ENCODE measurements at places on chromosomes 1 and 21.

DNA sequence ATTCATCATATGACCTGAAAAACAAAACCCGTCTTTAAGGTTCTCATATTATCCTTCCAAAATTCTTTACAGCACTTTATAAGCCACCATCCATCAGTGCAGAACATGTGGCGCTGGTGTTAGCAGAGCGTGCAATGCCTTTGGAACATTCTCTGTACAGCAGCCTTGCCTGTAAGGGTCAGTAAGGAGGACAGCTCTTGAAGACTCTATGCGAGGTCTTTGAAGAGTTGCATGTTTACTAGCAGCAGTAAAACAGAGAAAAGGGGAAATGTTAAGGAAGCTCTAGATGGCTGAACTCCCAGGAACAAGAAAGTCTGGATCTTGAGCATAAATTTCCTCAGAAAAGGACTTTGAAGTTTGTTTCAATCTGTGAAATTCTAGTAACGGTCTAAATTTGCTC is 365.6 kb downstream of the DUSP10 start:
- H3K4me1 ChIP-seq = no peaks in the 10 kb centered on the region
- no peak overlapping the region for H3K27ac ChIP-seq
- DNase-seq = no peak
- H3K27me3 ChIP-seq = peaks cover 15% of the 10 kb centered on the region
- no peaks in the 10 kb centered on the region for H3K36me3 ChIP-seq

DNA sequence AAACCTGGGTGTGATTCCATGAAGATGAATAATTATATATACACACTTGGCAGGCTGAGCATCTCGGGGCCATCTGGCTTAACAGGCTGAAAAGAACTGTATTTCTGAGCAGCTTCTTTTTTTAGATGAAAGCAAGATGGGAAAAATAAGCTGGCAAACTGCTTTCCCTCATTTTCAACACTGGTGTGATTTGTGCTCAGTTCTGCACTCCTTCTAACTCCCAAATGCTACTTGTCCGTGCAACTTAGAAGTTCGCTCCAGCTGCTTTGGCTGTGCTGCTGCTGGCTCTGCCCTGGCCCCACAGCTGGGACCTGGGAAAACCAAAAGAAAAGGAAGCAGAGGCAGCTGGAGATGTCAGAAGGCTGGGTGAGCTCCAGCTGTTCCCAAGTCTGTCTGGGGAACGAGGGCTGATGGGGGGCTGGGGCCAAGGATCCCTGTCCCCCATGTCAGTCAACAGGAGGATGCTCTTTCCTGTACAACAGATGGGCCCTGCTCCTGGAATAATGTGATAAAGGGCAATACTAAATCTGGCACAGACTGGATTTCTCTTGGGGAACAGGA is 44.9 kb downstream of the PAFAH2 start:
- H3K36me3 ChIP-seq = peaks cover 9% of the 10 kb centered on the region
- H3K4me3 ChIP-seq = no peak overlapping the region
- DNase-seq = no peak
- no peaks in the 10 kb centered on the region for H3K27me3 ChIP-seq
- no peak overlapping the region for H3K27ac ChIP-seq
- peaks cover 8% of the 10 kb centered on the region for H3K4me1 ChIP-seq

- H3K4me3 ChIP-seq = peak overlapping the region; percentile 92
- DNase-seq = peak; percentile 33
- no peaks in the 10 kb centered on the region for H3K36me3 ChIP-seq
- H3K27me3 ChIP-seq = peaks cover 70% of the 10 kb centered on the region
- peaks cover 11% of the 10 kb centered on the region for H3K4me1 ChIP-seq
- H3K27ac ChIP-seq = peak overlapping the region; percentile 51
Observed at GRCh38 chr1:156420205-156421061, 51.4 kb downstream of the RHBG start.

- no peak overlapping the region for H3K27ac ChIP-seq
- no peaks in the 10 kb centered on the region for H3K36me3 ChIP-seq
- H3K27me3 ChIP-seq = no peaks in the 10 kb centered on the region
- no peak for DNase-seq
- no peaks in the 10 kb centered on the region for H3K4me1 ChIP-seq
Observed at GRCh38 chr1:71908871-71909390, 373.4 kb downstream of the NEGR1 start.

GRCh38 chr1:207815466-207815865 is 63.6 kb downstream of the CD46 start:
- H3K4me1 ChIP-seq = peaks cover 93% of the 10 kb centered on the region
- H3K4me3 ChIP-seq = peak overlapping the region; percentile 61
- no peak for DNase-seq
- H3K27me3 ChIP-seq = no peaks in the 10 kb centered on the region
- peak overlapping the region; percentile 82 for H3K27ac ChIP-seq

DNA sequence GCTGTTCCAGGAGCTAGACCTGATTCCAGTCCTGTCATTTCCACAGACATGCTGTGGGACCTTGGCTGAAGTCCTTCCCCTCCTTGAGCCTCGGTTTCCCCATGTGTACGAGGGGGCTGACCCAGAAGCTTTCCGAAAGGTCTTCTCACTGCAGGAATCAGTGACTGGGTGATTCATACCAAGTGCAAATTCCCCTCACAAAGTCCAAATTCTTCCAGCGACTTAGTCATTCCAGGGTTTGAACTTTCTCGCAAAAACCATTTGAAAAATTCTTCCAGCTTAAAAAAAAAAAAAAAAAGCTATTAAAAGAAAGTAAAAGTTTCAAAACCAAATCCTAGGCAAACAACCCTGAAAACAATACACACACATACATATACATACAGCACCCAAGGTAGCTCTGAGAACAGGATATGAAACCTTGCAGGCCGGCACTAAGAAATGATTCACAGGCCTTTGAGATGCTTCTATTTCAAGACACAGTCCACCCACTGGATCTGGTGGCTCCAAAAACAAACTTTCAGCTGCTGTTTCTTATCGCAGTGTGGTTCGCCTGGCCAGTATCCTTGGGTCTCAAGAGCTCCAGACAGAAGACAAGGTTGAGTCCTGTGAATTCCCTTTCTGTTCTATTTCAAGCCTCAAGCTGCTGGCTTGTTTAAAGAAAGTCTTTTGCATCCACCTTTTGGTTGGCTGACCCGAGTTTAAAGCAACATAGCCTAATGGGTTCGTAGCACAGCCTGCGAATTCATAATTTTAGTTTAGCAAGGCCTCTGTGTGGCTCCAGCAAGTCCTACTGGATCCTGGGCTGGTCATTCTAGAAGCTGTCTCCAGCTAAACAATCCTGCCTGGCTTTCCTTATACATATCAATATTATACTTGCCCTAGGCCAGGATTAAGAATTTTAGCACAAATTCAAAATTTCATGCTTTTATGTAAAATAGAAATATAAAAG is 18.0 kb upstream of the ID3 start:
- H3K4me1 ChIP-seq = peaks cover 72% of the 10 kb centered on the region
- no peaks in the 10 kb centered on the region for H3K27me3 ChIP-seq
- peak overlapping the region; percentile 63 for H3K4me3 ChIP-seq
- peak overlapping the region; percentile 87 for H3K27ac ChIP-seq

DNA sequence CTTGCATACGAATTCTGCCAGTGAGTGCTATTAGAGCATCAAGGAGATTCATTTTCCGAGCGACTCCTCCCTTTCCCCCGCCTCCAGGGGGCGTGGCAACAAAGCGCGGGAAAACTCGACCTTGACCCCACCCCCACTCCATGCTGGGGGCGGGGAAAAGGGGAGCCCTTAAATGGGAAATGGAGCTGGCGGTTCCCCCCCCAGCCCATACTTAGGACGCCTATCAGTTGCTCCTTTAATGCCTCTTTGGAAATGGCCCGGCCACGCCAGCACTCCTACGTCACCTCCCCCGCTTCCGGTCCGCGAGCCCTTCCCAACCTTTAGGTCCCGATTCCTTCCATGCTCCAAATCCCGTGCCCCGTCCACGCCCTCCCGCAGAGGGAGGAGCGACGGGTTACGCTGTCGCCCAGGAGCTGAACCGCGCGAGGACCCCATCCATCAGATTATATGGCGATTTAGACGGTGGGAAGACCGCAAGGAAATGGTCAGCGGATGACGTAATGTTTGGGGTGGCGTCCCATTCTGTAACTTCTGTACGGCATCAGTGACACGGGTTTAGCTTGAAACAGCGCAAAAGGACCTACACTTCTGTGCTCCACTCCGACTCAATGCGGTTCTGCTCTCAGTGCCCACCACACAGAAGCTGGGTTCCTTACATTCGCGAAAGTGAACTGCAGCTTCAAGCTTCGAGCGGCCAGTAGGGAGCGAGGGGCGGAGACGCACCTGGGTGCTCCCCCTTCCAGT is 702 bp upstream of the ZNF687 start:
- peak; percentile 97 for DNase-seq
- H3K36me3 ChIP-seq = peaks cover 16% of the 10 kb centered on the region
- no peaks in the 10 kb centered on the region for H3K27me3 ChIP-seq
- peaks cover 20% of the 10 kb centered on the region for H3K4me1 ChIP-seq
- H3K4me3 ChIP-seq = peak overlapping the region; percentile 97

GRCh38 chr1:11515368-11516300 is 36.7 kb downstream of the DISP3 start:
- peaks cover 16% of the 10 kb centered on the region for H3K36me3 ChIP-seq
- no peak for DNase-seq
- H3K4me3 ChIP-seq = no peak overlapping the region
- H3K27ac ChIP-seq = no peak overlapping the region
- peaks cover 6% of the 10 kb centered on the region for H3K27me3 ChIP-seq

DNA sequence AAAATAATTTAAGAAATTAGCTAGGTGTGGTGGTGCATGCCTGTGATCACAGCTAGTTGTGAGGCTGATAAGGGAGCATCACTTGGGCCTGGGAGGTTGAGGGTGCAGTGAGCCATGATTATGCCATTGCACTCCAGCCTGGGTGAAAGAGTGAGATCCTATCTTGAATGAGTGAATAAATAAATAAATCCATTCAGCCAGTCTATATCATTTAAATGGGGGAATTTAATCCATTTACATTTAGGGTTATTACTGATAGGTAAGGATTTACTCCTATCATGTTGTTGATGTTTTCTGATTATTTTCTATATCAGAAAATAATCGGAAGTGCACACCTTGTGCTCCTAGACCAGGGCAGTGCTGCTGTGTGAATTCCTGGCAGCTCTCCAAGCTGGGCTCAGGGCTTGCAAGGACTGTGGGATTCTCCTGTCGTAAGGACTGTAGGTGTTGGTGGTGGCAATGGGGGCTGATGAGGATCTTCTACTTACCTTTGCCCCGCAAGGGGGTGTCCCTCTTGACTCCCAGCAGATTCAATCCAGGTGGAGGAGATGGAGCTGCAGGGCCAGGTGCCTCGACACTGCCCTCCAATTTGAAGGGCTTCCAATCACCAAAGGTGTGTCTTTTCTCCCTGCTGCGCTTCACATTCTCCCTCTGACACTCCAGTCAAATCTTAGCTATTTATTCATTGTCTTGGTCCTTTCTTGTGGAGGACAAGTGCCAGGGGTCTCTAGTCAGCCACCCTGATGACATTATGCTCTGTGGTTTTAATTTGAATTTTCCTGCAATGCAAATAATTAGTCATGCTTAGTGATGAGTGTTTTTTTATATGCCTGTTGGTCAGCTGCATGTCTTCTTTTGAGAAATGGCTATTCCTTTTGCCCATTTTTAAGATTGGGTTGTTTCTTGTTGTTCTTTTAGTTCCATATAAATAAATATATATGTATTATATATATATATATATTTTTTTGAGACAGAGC is 14.1 kb upstream of the TRAPPC10 start:
- H3K27ac ChIP-seq = no peak overlapping the region
- no peak for DNase-seq
- H3K4me3 ChIP-seq = no peak overlapping the region
- H3K4me1 ChIP-seq = no peaks in the 10 kb centered on the region

- no peak for DNase-seq
- no peaks in the 10 kb centered on the region for H3K36me3 ChIP-seq
- peaks cover 42% of the 10 kb centered on the region for H3K27me3 ChIP-seq
- H3K4me3 ChIP-seq = peak overlapping the region; percentile 64
- H3K4me1 ChIP-seq = peaks cover 15% of the 10 kb centered on the region
- H3K27ac ChIP-seq = no peak overlapping the region
Observed at GRCh38 chr1:98054786-98055185, 134.0 kb upstream of the DPYD start.

GRCh38 chr21:14836950-14837349 is 227.8 kb downstream of the NRIP1 start:
- H3K36me3 ChIP-seq = no peaks in the 10 kb centered on the region
- H3K27me3 ChIP-seq = no peaks in the 10 kb centered on the region
- H3K4me3 ChIP-seq = no peak overlapping the region
- no peak for DNase-seq

DNA sequence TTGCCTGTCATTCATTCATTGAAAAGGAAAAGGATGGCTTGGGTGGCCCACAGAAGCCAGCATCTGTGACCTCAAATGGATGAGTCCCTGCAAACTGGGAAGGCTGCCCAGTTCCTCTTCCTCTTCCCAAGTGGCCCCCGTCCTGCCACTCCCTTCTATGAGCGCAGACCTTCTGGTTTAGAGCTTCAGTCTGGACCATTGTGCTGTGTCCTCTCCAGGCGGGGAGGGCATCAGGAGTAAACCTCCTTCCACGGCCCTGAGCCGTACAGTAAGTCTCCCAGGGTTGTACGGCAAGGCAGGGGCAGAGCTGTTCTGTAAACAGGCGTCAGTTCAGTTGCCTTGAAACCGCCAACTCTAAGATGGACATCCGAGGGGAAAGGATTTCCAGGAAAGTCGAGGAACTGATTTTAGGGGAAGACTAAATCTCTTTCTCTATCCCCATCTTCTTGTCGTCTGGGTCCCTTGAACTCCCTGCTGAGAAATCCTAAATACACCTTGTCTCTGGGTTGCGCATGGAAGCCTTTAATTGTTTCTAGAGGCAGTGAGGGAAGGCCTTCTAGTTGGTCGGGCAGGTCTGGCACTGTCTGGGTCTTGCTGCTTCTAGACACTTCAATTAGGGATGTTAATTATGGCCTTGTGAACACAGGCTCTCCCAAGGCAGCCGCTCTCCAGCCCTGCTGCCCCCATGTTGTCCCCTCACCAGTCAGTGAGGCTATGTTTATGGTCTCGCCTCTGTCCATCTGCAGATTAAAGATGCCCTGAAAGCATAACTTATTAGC is 22.1 kb downstream of the SOX13 start:
- DNase-seq = no peak
- H3K4me1 ChIP-seq = no peaks in the 10 kb centered on the region
- no peak overlapping the region for H3K4me3 ChIP-seq
- H3K36me3 ChIP-seq = no peaks in the 10 kb centered on the region

- H3K27me3 ChIP-seq = peaks cover 27% of the 10 kb centered on the region
- H3K27ac ChIP-seq = no peak overlapping the region
- no peak for DNase-seq
- H3K36me3 ChIP-seq = no peaks in the 10 kb centered on the region
- peaks cover 2% of the 10 kb centered on the region for H3K4me1 ChIP-seq
Observed at GRCh38 chr1:7288992-7289391, 482.1 kb upstream of the VAMP3 start.

DNA sequence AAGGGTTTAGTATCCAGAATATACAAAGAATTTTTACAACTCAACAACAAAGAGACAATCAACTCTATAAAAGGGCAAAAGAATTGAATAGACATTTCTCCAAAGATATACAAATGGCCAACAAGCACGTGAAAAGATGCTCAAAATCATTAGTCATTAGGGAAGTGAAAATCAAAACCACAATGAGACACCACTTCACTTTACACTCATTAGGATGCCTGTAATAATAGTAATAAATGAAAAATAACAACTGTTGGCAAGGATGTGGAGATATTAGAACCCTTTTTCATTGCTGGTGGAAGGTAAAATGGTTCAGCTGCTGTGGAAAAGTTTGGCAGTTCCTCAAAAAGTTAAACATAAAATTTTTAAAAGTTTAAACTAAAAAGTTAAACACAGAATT is 7.0 kb upstream of the ABCD3 start:
- H3K27me3 ChIP-seq = peaks cover 6% of the 10 kb centered on the region
- H3K4me3 ChIP-seq = no peak overlapping the region
- no peaks in the 10 kb centered on the region for H3K4me1 ChIP-seq
- H3K27ac ChIP-seq = no peak overlapping the region
- DNase-seq = no peak

Data from naive thymus-derived CD8-positive, alpha-beta T cell (primary cell).